ENCODE measurements at places on chromosomes 5 and 9.

- no peak for DNase-seq
Observed at GRCh38 chr9:127557466-127557869, 54.6 kb upstream of the STXBP1 start.

GRCh38 chr5:132464156-132464939, 26.2 kb downstream of the IRF1 start:
- no peak for DNase-seq

GRCh38 chr9:124724415-124725067, 46.6 kb downstream of the NR6A1 start:
- no peak for DNase-seq

DNA sequence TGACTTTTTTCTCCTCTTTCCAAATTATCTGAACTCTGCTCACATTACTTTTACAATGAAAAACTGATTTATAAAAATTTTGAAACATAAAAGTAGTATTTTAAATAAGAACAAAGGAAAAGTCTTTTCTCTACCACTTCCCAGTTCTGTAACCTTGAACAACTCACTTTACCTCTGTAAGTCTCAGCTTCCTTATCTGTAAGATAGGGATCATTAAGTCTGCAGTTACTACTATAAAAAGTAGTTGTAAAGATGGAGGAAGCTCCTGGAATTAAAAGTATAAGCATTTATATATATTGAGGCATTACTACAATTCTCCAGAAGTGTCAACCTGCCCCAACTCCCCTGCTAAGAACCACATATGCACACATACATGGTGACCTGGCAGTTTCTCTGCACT, 88.0 kb downstream of the TTC39B start:
- DNase-seq: no peak

DNA sequence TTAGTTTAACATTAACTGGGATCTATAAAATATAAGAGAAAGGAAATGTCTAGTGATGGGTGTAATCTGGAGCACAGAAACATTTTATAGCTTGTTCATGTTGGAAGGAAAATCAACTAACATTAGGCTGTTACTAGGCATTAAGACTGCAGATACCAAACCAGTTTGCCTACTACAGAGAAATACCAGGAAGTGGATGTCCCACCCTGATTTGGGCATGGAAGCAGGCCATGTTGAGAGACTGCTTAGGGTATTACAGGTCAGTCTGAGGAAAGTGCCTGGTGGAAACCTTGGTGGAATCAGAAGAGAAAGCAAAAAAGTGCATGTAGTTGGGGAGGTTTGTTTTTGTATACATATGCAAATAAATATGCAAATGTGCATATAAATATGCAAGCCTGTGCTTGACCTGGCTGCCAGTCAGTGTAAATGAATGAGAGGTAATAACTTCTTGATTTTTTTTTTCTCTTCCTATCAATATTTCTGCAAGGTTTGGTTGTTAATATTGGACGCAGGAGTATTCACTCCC, 9.6 kb upstream of the CCDC112 start:
- DNase-seq: no peak

DNA sequence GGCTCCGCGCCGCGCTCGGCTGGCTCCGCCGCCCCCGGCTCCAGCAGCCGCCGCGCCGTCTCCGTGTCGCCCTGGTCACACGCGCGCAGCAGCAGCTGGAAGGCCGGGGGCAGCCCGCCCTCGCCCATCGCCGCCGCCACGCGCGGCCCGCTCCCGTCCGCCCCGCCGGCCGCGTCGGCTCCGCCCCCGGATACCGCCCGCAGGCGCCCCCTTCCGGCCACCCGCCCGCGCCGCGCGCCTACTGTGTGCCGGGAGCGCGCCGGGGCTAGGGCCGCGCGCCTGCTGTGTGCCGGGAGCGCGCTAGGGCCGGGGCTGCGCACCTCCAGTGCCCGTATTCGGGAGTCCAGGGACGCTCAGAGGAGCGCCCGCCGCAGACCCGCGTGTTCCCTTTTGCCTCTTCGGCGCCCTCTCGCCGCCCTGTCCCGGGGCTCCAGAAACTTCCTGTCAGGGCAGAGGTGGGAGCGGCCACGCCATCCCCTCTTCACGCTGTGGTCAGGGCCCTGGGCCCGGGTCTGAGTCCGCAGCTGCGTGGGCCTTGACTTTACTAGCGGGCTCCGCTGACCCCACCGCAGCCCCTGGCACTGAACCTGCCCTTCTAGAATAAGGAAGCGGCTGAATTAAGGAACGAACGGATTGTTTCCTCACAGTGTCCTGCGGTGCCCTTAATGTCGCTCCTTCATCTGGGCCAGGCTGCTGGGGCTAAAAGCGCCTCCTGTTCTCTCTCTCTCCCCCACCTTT, at the start of gene ANKS6:
TSS of gene ANKS6 (minus strand) at position 192 of the 738 bp plus-strand sequence. CDS start at position 128, 64 bp downstream.
- DNase-seq: peak; percentile 33

DNA sequence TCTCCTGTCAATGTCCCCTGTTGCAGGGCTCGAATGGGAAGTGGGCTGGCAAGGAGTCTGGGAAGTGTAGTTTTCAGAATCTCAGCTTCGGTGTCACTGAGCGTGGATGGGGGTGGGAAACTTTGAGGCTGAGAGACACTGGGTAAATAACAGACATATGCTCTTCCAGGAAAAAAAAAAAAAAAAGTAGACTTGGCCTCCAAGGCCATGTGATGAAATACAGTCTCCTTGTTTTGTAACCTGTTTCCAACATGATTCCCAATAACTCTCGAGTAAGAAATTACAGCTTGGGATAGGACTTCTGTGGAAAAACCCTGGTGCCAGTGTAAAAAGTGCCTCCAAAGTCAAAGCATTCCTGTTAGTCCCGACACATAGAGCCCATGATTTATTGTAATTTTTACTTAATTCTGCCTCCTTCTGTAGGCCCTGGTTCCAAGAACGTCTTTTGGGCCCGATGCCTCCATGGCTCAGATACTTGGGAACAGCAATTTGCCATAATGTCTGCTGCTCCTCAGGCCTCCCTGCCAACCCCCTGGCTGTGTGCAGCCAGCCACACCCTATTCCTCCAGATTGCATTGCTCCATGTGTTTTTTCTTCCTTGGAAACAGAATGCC, 119.5 kb upstream of the TNC start:
- peak; percentile 22 for DNase-seq

DNA sequence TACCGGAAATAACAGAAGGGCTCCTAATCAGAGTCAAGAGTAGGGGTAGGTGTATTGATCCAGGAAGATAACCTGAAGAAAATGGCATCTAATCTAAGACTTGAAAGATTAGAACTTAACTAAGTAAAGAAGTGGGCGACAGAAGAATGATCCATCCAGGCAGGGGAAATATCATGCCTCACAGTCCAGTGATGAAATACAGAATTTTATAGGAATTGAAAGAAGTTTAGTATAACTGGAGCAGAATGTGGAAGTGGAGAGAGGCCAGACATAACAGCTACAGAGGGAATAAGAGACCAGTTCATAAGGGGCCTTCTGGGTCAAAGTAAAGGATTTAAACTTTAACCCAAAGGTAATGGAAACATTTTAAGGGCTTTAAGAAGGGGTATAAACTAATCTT, 42.2 kb downstream of the ERP44 start:
- no peak for DNase-seq

- DNase-seq: no peak
Observed at GRCh38 chr5:133232435-133232834, 180.6 kb downstream of the HSPA4 start.

DNA sequence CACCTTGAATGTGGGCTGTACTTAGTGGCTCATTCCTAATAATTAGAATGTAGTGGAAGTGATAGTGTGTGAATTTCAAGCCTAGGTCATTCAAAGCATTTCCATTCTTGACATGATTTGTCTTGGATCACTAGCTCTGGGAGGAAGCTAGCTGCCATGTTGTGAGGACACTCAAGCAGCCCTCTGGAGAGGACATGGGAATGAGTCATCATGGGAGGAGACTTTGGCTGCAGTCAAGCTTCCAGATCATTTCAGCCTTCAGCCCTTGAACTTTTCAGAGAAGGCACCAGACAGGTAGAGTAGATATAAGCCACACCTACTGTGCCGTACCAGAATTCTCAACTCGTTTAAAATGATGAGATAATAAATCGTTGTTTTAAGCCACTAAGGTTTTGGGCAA, 506.9 kb downstream of the ZNF608 start:
- DNase-seq: no peak

- DNase-seq: no peak
Observed at GRCh38 chr5:61603211-61603908, 271.3 kb downstream of the ZSWIM6 start.

GRCh38 chr9:122723690-122724089, at the start of gene OR1L4:
OR1L4 (plus strand) TSS chr9:122723990; CDS start chr9:122723990, 0 bp downstream.
- DNase-seq: no peak

DNA sequence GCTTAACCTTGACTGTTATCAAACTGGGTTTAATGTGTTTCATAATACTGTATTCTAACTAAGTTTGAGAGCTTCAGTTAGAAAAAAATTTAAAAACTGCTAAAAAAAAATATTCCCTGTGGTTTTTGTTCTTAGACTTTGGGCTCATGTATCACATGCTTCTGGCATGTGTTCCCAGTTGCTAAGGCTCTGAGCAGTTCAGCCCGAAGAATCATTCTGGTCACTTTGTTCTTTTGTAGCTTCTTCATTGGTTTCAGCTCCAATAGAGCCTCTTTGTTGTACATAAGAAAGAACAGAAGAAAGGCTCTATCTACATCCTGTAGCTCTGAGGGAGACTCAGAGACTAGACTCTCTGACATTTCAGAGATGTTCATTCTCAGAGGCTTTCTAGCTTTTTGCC, 25.6 kb downstream of the KCNN2 start:
- no peak for DNase-seq

- no peak for DNase-seq
Observed at GRCh38 chr5:55919625-55920024, 68.5 kb downstream of the IL31RA start.

DNA sequence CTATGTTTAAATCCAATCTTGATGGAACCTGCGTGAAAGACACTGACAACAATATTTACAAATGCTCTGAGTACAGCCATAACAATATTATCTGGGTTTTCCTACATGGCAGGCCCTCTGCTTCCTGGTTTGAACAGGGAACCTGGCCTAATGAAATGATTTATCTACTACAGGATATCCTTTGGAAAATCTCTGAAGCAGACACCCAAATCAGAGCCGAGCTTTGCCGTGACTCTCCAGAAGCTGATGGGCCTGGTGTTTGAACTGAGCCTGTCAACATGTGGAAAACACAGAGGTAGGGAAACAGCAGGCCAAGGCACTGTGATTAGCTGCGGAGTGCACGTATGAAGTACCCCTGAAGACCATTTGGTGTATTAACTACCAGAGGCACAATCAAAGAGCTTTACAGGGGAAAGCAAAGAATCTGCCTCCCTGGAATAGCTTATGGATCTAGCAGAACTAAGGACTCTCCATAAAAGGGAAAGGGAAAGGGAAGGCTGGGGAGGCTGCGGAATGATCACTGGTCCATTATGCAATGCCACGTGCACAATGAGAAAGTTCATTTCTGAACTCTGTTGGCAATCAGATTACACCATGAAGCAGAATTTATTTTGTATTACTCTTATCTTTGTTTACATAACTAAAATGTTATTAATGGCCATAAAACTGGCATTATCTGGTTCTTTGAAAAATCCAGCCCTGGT, 321.9 kb downstream of the EBF1 start:
- no peak for DNase-seq

DNA sequence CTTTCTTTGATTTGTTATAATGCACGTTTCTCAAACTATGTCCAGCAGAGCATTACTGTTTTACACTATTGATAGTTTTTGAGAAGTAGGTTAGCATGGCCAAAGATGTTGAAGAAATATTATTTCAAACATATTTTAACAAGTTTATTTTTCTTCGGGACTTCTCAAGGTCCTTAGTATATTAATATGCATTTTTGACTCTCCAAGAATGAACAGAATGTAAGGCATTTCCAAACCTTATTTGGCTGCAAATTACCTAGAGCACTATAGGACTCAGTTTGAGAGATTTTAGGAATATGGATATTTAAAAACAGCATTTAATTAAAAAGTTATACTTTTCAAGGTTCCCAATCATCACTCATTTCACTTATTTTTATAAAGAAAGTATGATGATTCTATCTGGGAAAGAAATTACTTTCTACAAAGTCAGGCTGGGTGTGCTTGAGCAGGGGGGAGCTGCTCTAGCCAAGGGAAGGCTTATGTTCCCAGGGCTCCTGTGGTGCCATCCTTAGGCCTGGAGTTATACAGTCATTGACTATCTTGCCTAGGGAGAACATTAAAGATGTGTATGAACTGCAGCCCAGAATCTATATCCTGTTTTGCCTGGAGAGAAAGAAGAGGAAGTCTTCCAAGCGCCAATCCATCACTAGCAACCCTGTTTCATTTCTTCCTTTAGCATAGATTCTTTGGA, 27.6 kb upstream of the NREP start:
- DNase-seq: no peak

- no peak for DNase-seq
Observed at GRCh38 chr5:143624465-143624864, 187.5 kb upstream of the HMHB1 start.

- no peak for DNase-seq
Observed at GRCh38 chr5:168356592-168356991, 65.1 kb downstream of the WWC1 start.

- DNase-seq: no peak
Observed at GRCh38 chr9:28853477-28853876, 1280.2 kb upstream of the C9orf72 start.

GRCh38 chr9:4666042-4666699, at the start of gene SPATA6L:
SPATA6L (minus strand) TSS chr9:4666480; CDS start chr9:4666250, 230 bp downstream.
- no peak for DNase-seq

DNA sequence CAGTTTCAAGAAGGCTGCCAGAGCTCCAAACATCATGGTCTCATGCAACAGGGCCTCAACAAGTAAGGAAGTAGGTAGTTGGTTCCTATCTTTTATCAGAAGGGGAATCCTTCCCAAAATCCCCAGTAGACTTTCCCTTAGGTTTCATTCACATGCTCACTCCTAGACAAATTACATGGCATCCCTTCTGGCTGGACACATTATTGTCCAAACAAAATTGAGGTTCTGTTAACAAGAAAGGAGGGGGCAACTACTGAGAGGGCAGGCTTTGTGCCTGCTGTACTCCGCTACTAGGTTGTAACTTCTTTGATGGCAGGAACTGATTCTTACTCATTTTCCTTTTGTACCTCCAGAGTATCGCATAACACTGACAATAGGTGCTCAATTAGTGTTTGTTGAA, 56.0 kb upstream of the OSMR start:
- DNase-seq: no peak

- no peak for DNase-seq
Observed at GRCh38 chr5:32684260-32684659, 26.9 kb upstream of the NPR3 start.

Measured in fibroblast of the conjunctiva (primary cell).